ENCODE measurements at places on chromosomes 5 and 9. TPM values are rescaled to one million over a fixed set of nuclear protein-coding genes. Genes with fewer than 3 reads are reported as not detected.
A peak's percentile ranks its signal among the peaks of the same experiment; 100 is the strongest.

Gene XPA
- 14.4 TPM for total RNA-seq

DNA sequence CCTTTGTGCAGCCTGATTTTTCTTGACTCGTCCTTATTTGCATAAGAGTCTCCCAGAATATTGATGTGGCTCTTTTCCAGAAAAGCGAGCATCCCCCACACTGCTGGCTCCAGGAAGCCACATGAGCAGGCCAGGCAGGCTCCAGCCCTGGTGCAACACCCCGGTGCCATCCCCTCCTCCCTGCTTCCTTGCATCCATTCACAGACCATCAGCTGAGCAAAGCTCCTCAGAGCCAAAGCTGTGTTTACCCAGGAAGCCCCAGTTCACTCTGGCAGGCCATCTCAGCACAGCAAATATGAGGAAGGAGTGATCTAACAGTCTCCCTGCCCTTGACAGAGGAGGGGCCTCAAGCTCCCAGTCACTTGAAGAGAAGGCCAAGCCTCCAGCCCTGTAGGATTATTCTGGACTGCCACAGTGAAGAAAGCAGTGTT lies 34.4 kb downstream of the INSYN2B start:
- DNase-seq = no peak

DNA sequence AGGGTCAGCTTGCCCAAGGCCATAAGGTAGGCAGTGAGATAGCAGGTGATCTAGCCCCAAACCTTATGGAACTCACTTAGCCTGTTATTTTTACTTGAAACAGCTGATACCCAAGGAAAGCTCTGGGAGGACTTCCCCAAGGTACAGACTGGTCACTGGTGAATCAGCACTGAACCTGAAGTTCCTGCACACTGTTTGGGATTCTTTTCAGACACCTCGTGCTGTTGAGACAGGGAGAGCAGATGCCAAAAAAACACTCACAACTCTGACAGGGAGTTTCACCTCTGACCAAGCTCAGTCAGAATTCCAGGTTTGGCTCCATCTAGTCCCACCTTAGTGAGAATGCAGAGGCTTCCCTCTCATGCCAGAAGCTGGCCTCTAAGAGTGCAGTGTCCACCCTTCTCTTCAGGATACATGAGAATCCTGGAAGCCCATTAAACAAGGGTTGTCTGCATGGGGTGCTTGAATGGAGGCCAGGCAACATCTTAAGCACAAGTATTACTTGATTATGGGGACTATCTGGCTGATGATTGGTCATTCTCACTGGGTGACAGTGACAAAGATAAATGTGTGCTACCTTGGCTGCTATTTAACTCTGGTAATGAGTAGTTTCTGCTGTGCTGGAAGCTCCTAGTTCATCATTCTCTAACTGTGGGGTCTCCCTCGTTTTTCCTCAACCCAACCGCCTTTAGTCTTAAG lies 122.8 kb upstream of the SLIT3 start:
- no peak for DNase-seq

GRCh38 chr5:83096660-83097339 lies 19.5 kb downstream of the XRCC4 start:
- no peak for DNase-seq

GRCh38 chr9:127523312-127523851 lies 72.1 kb downstream of the LRSAM1 start:
- peak; percentile 23 for DNase-seq

DNA sequence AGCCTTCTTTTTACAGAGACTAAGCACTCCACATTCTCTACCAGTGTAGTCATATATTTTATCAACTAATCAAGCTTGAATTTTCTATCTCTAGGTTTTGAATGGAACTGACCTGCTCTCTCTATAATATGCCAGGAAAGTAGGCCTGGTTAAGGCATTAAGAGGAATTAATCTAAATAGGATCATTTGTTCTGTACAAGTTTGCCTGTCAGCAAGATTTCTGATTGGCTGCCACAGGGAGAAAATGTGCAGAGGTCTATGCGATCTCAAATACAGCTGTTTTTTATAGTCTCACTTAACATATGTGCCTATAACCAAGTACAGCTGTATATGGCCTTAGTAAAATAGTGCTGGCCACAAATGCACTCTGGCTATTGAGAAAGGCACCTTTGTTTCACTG lies 418.8 kb downstream of the KDM4C start:
- DNase-seq = no peak

DNA sequence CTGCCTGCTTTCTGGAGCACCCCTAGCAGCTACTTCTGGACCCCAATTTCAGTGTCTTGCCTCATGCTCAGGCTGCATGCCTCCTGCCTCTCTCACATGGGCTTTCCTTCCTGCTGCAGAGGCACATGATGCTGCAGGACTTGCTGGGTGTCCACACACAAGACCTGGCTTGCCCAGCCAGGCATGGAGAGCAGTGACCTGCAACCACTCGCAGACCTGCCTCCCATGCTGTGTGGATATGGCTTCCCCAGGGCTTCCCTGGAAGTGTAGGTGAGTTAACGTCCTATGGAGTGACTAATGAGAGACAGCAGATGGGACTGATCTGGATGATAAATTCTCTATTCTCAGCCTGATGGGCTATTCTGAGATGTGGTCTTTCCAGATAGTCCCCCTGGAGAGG lies 53.2 kb upstream of the SMIM32 start:
- no peak for DNase-seq

DNA sequence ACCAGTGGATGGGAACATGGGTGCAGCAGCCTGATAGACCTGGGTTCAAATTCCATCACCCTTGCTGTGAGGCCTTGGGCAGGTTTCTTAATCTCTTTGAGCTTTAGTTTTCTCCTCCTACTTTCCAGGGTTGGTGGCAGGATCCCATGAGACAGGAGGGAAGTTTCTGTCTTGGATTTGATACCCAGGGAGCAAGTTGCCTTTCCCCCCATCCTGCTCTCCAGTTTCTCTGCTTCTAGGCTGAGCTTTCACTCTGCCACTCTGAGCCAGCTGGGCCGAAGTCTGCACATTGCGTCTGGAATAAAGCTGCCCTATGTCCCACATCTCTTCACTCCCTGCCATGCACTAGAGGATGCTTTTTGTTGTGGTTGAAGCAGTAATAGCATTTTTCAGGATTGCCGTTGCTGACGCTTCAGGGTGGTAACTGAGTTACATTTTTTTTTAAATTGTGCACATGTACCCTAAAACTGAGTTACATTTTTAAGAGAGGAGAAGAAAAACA lies 40.5 kb upstream of the ANGPTL2 start:
- DNase-seq = no peak

Gene TUBB4B
- total RNA-seq = 274 TPM

GRCh38 chr5:133723126-133723525 lies 110.8 kb upstream of the FSTL4 start:
- no peak for DNase-seq

DNA sequence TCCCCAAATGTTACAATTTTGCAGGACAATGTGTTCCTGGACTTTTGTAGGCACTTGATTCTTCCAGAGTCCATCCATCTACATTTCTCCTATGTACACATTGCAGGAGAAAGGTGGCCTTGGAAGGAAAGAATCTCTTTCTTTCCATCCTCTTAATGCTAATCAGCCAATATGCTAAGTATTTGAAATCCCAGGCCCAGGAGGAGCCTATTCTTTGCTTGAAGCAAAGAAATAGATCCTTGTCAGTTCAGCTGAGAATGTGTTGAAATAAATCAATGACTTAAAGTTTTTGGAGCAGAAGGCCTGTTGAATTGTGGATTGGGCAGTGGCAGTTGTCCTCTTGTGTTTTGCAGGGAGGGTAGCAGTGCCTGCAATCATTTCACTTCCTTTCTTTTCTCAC lies 113.3 kb downstream of the PTTG1 start:
- no peak for DNase-seq

Gene NR2F1-AS1
- not detected for total RNA-seq

Gene FSTL4
- 0.29 TPM for total RNA-seq

Gene ARHGEF37
- 1.4 TPM for total RNA-seq

Measured in activated naive CD8-positive, alpha-beta T cell treated with anti-CD3 and anti-CD28 coated beads for 36 hours (primary cell).